Daoy (cell line): ENCODE measurements at places on chromosomes 1 and 21.

DNA sequence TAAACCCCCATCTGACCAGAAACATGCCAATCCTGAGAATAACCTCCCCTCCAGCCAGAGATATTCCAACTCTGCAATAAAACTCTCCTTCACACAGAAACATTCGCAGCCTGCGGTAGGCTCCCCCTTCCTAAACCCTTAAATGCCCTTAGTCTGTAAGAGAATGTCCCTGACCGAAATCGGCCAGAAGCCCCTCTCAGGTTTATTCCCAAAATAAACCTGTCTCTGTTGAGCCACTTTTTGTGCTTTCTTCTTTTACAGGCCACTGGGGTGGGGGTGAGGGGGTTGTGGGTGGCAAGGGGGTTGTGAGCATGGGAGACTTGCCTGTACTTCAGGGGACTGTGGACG, 4.6 kb downstream of the PRXL2B start:
- no peak for DNase-seq

DNA sequence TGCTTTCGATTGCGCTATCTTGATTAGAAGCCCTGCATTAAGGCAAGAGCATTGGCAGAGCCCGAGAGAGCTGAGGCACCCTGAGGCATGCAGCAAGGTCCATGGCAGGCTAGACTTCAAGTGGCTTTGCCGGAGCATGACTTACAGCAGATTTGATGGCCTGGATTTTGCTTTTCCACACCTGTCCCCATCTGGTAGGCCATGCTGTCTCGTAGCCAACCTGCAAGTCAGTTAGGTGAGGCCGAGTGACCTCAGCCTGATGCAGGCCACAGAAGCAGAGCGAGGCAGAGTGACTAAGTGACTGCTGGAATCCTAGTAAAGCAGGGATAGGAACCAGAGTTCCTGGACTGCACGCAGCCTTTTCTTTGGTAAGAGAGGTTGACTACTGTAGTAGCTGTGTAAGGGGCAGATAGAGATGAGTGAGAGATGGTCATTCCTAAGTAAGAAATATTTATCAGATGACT, 148.9 kb downstream of the PBX1 start:
- peak; percentile 81 for DNase-seq

GRCh38 chr1:156298852-156299357, at the start of gene VHLL:
Gene VHLL, minus strand, starts transcription at chr1:156299307. Its CDS starts 118 bp downstream, at chr1:156299189.
- DNase-seq: no peak

DNA sequence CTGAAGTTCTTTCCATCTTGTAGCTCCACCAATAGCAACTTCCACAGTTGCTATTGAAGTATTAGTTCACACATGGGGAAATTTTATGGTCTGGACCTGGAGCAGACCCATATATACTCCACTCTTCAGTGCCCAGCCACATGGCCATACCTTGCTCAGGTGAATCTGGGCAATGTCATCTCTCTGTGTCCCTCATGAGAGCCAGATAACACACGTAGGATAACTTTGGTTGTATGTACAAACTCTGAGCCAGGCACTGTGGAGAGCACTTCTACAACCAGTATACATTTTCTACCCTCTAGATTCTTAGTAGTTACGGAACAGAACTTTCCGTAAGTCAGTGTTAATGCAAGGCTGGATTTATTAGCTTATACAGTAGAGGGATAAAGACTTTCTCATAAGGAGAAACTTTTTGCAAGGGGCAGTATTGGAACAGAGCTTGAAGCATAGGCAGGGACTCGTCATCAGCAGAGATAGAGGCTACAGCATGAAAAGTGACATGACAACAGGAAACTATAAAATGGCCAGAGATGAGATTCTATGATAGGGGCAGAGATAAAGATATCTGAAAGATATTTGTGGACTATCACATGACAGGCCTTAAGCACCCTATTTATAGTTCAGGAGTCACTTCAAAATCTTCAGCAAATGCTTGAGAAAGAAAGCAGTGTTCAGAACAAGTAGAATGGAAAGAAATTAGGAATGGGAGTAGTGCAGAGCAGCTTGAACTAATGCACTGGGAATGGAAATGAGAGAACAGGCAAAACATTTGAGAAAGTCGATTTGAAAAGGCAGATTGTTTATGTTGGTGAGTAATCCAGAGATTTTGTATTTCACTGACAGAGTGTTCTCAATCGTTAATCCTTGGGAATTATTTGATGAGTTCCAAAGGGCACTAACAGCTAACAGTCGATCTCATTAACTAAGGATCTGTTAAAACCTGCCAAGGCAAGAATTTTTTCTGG, 481.8 kb downstream of the USP25 start:
- DNase-seq: no peak

- DNase-seq: no peak
Measured at GRCh38 chr1:96521010-96521409, 200.6 kb upstream of the PTBP2 start.

GRCh38 chr1:16232316-16232710, 4.7 kb downstream of the CPLANE2 start:
- DNase-seq: no peak

DNA sequence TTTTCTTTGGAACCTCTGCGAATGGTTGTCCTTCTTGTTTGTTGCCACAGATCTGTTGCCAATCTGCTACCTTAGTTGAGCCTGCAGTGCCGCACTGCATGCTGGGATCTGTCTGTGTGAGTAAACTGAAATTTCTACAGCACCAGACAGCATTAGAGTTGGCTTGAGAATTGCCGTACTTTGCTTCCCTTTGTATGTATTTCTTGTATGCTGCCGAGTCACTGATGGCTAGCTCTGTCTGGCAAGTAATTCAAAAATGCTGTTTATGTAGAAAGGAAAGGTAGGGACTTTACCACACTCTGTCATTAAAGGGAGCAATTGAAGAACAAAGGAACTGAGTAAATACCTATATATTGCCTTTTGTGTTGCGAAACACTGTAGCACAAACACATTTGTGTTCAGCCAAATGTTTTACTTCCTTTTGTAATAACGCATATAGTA, 857.4 kb downstream of the USP25 start:
- DNase-seq: peak; percentile 21

DNA sequence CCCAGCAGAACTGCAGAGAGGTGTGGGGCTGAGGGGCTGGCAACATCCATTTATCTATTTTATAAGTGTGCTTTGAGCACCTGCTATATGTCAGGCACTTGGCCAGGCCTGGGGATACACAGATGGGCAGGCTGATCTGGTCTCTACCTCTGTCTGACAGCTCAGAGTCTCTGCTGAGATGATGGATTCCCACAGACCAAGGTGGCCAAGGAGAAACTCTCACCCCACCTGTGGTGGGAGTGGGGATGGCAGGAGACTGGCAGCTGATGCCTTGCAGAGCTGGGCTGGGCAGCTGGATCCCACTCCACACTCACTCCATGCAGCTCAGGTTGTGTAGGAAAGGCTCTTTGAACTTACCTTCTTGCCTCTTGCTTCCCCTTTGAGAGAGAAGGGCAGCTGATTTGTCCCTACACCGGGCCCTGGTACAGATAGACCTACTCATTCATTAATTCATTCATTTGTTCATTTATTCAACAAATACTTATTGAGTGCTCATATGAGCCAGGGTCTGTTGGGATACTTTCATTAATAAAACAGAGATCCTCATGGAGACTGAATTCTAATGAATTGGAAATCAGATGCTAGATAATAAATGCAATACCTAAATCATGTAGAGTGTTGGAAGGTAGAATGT, 9.0 kb downstream of the ADORA1 start:
- DNase-seq: no peak

DNA sequence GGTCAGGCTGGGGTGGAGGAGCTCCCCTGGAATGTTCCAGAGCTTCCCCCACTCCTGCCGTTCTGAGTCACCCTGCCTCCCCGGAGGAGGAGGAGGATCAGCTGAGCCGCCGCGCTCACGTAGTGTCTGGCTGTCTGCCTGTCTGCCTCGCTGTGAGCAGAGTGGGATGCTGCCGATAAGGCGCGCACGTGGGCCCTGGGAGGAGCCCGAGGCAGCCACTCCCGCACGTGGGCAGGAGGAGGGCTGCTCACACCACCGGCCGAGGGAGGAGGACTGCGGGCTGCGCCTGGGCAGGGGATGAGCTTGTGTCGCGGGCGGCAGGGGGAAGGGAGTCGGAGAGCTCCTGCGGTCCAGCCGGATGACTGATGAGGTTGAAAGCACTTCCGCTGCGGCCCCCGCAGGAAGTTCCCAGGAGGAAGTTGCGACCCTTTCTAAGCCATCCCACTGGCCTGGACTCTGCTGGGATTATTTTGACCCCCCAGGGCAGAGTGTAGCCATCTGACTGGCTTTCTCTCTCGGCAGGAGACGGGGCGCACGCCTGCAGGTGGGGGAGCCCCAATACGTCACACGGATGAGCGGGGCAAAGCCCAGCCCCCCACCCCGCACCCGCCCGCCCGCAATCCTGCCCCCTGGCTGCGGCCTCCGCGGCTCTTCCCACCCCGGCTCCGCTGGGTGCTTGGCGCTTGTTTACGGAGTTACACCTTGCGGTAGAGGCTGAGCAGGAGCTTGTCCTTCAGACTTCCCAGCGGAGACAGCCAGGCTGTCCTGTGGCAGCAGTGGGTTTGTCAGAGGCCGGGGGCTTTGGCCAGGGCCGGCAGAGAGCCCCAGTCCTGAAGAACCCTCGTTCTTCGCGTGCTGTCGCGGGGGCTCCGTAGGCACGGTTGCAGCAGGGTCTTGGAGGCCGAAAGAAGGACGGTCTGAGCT, 9.8 kb downstream of the PDXK start:
- peak; percentile 99 for DNase-seq

GRCh38 chr1:95068956-95069709, 3.6 kb downstream of the ALG14 start:
- no peak for DNase-seq

- DNase-seq: no peak
Measured at GRCh38 chr1:156995412-156995811, 50.1 kb downstream of the ARHGEF11 start.

DNA sequence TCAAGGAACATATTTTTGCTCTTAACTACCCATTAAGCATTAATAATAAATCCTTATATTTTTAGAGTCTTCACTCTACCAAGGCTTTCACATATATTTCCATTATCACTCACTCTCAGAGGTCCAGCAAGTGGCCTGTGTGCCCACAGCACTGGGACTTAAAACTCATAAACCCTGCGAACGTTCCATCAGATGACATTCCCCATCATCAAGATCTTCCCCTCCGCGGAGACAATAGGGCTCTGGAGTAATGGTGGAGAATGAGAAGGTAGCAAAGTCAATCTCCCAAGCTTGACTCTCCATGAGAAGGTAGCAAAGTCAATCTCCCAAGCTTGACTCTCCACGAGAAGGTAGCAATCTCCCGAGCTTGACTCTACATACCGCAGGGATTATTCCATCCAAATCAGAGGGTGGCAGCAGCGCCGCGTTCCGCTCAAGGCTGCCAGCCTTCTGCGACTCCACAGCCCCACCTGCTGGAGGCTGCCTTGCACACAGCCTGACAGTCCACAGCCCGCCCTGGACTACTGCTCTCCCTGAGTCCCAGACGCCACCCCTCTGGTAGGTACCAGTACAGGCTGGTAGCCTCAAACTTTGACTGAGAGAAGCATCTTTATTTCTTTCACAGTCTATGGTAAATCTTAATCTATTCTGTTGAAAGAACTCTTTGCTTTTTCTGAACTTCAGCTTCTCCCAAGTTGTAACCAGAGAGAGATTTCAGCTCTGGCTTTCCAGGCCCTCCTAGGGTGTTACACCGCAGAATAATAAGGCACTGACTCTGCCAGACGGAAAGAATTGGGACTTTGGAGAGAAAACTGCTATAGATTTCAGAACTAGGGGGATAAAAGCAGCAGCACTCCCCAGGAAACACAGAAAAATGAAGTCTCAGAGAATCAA, 26.4 kb upstream of the CTTNBP2NL start:
- DNase-seq: peak; percentile 95

DNA sequence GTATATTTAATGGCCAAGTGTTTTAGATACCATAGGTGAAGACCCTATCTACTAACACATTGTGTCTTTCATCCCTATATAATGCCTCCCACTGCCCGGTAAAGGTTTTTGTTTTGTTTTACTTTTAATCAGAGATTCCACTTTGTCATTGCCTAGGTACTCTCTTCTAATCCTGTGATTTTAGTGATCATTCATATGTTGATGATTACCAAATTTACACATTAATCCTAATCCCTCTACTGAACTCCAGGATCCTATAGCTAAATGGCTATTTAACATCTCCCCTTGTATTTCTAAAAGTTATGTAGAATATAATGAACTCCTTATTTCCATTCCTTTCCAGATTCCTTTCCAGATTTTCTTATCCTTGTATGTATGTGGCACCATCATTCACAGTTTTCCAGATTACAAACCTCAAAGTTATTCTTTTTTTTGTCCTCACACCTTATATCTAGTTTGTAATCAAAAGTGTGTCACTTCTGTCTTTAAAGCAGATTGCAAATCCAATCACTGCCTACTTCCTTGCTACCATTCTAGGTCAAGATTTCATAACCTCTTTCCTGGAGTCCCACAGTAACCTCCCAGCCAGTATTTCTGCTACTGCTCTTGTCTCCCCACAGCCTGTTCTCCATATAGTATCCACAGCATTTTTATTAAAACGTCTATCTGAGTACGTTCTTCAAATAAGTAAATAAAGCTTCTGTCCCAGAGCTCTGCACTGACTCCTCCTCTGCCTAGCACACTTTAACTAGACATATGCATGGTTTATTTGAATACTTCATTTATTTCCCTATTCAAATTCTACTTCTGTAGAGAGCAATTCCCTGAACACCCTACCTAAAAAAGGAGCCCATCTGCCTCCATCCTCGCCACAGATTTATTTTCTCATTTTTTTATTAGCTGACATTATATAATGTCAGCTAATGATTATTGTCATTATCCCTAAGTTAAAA, 157.8 kb downstream of the KCNT2 start:
- no peak for DNase-seq

DNA sequence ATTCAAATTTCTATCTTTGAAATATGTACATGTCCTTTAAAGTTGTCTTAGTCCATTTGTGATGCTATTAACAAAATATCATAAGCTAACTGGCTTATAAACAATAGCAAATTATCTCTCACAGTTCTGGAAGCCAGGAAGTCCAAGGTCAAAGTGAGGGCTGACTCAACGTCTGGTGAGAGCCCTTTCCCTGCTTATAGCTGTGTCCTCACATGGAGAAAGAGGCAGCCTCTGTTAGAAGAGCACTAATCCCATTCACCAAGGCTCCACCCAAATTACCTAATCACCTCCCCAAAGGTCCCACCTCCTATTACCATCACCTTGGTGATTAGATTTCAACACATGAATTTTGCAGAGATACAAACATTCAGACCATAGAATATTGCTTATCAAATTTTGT, 450.1 kb upstream of the BEND5 start:
- DNase-seq: no peak

- DNase-seq: no peak
Measured at GRCh38 chr1:109625601-109626560, 6.2 kb downstream of the AMPD2 start.

- DNase-seq: no peak
Measured at GRCh38 chr1:189623336-189623735, 854.3 kb downstream of the BRINP3 start.

- peak; percentile 27 for DNase-seq
Measured at GRCh38 chr21:35150562-35151226, 101.6 kb upstream of the RUNX1 start.

GRCh38 chr1:89363196-89363595, 663 bp upstream of the GBP6 start:
- peak; percentile 52 for DNase-seq

- no peak for DNase-seq
Measured at GRCh38 chr21:20617130-20617529, 381.1 kb upstream of the NCAM2 start.
